ENCODE measurements at places on chromosomes 16 and 17.

- DNase-seq: no peak
Measured at GRCh38 chr17:48528153-48528935, 2.5 kb downstream of the HOXB1 start.

DNA sequence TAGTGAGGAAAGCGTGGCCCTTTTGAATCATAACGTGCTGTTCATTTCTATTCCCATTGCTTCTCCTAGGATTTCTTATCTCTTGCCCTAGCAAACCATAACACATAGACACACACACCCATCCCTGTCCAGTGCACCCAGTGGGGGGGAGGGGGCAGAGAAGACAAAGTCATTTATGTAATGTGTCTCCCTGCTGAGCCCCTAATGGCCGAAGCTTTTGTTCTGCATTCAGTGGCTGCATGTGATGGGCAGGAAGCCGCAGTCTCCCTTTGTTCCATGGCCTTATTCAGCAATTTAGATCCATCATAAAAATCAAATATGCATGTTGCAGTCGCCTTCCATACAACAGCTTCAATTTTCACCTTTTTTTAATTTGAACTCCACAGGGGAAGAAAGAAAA lies 325.4 kb downstream of the ZFHX3 start:
- no peak for DNase-seq

GRCh38 chr17:77723071-77723908 lies 235.2 kb upstream of the TNRC6C start:
- no peak for DNase-seq

DNA sequence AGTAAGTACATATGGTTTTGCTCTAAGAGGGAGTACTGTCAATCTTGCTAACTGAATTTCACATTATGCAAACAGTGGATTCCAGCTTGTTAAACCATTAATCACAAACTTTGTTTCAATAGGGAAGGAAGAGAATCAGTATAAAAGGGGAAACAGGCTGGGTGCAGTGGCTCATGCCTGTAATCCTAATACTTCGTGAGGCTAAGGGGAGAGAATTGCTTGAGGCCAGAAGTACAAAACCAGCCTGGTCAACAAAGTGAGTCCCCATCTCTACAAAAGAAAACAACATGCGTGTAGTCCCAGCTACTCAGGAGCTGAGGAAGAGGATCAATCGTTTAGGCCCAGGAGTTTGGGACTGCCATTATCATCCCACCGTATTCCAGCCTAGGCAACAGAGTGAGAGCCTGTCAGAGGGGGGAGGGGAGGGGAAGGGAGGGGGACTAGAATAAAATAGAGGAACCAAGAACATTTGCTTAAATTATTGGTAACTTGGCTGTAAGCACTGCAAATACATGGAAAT lies 65.7 kb downstream of the FBXL20 start:
- DNase-seq: no peak

DNA sequence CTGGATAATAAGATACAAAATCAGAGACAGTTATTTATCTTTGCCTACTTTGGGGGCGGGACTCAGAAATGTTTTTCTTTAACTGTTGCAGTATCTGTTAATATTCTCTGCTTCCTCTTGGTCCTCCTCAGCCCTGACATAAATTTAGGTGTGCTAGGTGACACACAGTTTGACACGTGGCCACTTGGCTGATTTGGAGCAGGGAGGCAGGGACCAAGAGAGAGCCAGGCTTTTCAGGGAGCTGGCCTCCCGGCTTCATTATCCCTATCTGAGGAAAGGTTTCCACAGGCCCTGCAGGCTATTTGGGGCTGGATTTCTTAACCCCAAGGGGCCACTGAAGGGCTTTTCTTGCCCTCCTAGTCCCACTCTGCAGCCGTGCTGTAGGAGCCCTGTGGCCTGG lies 20.1 kb upstream of the NAT9 start:
- no peak for DNase-seq

DNA sequence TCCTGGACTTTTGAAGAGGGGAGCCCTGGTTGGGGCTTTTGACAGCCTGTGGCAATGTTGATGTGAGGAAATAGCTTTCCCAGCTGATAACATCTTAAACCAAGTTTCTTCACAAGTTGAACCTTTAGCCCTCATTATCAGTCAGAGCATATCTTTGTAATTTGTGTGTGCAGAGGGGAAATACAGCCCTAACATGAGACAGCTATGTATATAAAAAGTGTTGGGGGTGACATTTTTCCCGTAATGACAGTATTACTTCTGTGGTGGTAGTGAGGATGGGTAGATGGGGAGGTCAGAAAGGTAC lies 221.1 kb downstream of the FTO start:
- DNase-seq: no peak

DNA sequence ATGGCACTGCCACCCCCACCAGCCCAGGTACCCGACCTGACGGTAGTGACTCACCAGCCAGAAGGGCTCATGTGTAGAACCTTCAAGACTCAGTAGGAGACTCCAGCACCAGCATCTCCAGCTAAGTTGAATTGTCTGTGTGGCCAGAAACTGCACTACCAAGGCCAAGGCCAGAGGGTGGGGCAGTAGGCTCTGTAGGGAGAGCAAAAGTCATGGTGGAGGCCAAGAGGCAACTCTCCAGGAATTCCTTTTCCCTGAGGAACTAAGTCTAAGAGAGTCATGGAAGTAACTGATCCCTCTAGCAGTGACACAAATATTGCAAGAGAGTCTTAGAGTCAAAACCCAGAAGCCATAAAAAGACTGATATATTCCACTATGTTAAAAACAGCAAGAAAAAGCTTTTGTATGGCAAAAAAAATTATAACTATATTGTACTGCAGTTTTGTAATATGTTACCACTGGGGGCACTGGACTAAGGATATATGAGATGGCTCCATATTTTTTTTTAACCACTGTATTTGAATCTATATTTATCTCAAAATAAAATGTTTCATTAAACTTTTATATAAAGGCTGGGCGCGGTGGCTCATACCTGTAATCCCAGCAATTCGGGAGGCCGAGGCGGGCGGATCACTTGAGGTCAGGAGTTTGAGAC lies 30.2 kb upstream of the GUCY2D start:
- no peak for DNase-seq

DNA sequence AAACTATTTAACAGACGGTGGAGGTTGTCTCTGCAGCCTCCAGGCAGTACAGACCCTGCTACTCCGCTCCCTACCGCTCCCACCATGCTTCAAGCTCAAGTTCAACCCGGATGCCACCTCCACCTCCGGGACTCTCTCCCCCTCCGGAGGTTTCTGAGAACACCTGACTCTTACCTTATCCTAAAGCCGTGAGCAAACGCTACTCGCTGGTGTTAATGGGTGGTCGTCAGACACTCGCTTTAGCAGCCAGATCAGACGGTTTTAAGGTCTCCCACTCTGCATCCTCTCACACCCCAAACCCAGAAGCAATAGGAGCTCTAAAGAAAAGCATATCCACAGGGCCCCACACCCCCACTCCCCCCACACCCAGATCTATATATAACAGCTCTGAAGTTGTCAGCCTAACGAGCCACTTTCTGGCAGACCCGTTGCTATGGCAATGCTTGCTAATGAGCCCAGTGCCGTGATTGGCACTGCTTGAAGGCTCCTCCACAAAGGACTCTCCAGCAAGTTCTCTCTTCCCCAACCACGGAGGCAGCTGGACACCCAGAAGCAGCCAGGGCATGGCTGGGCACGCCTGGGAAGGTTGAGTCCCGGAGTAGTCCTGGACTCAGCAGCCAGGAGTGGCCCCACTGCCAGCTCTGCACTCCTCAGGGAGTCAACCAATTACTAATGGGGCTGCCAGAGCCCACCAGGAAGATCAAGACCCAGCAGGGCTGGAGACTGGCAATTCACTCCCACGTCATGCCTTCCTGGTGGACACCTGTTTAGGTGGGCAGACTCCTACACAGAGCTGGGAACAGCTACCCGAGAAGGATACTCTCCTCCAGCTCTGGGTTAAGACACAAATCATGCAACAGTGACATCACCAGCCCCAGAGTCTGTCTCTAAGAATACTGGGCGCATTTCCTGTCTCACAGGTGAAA lies 121.2 kb upstream of the RCVRN start:
- no peak for DNase-seq

DNA sequence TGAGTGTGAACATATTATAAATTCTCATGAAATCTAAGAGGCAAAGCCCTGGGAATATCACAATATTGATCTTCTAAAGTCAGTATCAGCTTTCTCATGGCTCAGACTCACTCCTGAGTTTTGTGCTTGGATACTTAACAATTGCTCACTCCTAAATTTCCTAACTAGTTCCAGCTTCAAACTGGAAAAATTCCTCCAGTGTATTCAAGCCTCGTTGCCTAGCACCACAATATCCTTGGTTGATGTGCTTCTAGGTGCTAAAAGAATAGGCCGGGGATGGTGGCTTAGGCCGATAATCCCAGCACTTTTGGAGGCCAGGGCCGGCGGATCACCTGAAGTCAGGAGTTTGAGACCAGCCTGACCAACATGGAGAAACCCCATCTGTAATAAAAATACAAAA lies 62.5 kb downstream of the XYLT1 start:
- DNase-seq: no peak

GRCh38 chr17:70525961-70526360 lies 356.6 kb downstream of the KCNJ2 start:
- no peak for DNase-seq

- DNase-seq: no peak
Measured at GRCh38 chr16:84055366-84055765, 12.8 kb upstream of the SLC38A8 start.

DNA sequence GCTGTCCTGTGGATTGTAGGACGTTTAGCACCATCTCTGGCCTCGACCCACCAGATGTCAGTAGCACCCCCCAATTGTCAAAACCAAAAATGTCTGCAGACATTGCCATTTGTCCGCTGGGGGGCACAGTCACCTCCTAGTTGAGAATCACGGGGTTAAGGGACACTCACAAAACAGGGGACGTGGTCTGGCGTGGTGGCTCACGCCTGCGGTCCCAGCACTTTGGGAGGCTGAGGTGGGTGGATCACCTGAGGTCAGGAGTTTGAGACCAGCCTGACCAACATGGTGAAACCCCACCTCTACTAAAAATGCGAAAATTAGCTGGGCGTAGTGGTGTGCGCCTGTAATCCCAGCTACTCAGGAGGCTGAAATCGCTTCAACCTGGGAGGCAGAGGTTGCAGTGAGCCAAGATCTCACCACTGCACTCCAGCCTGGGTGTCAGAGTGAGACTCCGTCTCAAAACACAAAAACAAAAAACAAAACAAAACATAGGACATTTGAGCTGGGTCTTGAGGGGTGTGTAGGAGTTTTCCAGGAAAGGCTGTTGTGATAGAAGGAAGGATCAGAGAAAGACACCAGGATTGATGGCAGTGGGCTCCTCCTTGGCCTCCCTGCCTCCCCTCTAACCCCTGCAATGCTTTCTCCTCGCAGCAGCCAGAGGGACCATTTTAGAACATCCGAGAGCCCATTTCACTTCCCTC lies 171.8 kb upstream of the GSE1 start:
- DNase-seq: no peak

DNA sequence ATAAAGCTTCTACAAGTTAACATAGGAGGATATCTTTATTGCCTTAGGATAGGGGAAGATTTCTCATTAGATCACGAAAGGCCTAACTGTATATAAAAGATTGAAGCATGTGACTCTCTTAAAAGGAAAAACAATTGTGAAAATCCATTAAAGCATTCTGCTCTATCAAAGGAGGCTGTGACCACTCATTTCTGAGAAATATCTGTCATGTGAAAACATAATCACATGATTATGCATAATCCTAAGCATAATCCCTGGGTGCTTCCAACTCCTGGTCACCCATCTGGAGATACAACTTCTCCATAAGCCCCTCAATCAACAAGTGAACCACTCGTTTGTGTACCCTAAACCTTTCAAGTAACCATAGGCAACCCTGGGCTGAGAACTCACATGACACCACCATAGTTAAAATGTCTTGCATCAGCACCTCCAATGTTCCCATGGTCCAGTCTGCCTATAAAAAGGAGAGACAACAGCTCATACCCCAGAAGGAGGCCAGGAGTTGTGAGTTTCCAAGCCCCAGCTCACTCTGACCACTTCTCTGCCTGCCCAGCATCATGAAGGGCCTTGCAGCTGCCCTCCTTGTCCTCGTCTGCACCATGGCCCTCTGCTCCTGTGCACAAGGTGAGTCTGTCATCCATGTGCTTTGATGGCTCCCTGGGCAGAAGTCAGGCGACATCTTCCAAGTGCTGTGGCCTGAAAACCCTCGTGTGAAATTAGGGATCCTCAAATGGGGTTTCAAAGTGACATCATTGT lies at the start of gene CCL18:
Gene CCL18 (plus strand): TSS at position 487 of the 756 bp plus-strand sequence. CDS start 71 bp downstream, at position 558.
- DNase-seq: no peak

DNA sequence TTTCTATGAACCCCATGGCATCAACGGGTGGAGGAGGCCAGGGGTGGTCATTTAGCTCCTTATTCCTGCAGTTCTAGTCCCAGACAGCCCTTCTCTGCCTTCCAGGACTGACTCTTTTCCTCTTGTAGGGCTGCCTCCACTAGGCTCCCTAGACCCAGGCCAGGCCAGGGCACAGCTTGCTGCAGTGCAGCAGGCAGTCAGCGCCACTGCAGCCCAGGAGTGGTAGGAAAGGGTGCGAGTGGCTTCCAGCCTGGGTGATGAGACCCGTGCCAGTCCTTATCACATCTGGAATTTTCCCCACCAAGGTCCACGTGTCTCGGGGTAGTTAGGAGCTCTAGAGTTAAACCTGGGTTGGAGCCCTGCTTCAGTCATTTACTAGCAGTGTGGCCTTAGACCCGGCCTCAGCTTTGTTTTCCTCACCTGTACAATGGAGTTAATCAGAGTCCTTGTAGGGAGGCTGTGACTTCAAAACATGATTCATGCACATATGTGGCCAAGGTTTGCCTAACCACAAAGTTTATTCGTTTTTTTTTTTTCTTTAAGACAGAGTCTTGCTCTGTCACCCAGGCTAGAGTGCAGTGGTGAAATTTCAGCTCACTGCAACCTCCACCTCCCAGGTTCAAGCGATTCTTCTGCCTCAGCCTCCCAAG lies 4.7 kb downstream of the SLC5A11 start:
- no peak for DNase-seq

- no peak for DNase-seq
Measured at GRCh38 chr17:32112416-32112815, 29.9 kb upstream of the RHOT1 start.

GRCh38 chr16:86791287-86792035 lies 213.1 kb downstream of the FOXL1 start:
- DNase-seq: no peak

DNA sequence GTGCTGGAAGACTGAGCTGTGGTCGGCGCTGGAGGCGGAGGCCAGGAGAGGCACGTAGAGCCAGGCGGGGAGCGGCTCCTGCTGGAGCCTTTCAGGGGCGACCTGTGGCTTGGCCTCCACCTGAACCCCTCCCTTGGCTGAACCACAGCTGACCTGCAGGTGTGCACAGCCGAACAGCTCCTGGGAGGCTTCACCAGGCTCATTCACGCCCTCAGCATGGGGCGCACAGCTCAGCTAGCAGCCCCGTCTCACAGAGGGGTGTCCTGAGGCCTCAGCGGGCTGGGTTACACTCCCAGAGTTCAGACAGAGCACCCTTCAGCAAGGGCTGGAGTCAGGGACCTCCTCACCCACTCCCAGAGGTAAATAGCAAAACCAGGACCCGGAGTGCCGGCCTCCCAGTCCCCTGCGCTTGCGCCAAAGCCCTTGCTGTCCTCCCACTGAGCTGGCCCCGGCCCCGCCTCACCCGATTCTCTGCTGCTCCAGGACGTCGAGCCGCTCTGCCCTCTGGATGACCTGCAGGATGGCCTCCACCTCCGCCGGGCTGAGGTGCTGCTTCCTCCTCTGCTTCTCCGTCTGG lies 31.7 kb downstream of the RPH3AL start:
- DNase-seq: no peak

- DNase-seq: no peak
Measured at GRCh38 chr16:66988197-66988788, at the start of gene CES4A. TSS of gene CES4A (plus strand) at chr16:66988589. CDS start at chr16:66988773, 184 bp downstream.
